Vagina (tissue), 2 donors: ENCODE measurements at places on chromosomes 12 and 14.

DNA sequence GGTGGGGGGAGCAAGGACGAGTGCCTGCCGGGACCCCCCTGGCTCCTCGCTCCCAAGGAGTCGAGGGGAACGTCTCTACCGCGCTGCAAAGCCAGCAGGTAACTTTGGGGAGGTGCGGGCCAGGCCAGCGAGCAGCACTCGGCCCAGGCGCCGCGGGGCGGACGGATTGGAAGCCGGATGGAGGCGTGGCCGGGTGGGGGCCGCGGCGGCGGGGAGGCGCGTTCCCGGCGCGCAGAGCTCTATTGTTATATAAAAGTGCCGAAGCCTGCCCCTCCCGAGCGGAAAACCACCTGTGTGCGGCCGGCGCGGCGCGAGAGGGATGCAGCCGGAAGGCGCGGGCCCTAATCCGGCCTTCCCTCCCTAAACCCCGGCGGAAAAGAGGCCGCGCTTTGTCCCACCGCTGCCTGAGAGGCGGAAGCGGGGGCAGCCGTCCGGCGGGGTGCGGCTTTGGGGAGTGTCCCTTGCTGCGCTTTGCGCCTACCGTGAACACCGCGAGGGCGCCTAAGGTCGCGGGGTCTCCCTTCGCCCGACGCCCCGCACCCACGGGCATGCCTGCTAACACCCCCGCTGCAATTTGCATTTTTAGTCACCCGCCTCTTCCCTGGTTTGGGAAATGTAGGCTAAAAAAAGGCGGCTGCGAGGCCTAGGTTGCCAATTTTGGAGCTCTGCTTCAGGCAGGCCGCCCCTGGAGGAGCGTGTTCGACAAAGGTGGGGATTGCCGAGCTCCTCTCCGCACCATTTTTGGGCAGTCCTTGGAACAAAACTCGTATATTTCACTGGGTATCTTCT, 1.7 kb upstream of the DUSP6 start:
- DNase-seq: no peak

DNA sequence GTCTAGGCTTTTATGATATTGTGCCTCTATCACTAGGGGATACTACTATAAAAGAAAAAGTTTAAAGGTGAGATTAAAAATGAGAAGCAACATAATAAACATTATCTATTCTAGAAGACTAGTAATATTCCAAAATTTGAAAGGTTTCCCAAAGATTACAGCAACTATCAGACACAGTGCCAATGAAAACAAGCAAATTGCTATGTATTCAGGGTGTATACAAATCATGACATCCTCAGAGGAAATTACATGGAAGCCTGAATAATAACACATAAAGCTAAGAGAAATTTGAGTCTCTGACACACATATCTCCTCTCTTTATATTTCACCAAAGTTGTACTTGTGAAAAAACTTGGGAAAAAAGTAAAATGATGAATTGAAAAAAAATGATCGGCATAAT, 327.0 kb downstream of the SEC23A start:
- DNase-seq: no peak

GRCh38 chr14:50964683-50965390, 20.6 kb upstream of the PYGL start:
- no peak for DNase-seq

DNA sequence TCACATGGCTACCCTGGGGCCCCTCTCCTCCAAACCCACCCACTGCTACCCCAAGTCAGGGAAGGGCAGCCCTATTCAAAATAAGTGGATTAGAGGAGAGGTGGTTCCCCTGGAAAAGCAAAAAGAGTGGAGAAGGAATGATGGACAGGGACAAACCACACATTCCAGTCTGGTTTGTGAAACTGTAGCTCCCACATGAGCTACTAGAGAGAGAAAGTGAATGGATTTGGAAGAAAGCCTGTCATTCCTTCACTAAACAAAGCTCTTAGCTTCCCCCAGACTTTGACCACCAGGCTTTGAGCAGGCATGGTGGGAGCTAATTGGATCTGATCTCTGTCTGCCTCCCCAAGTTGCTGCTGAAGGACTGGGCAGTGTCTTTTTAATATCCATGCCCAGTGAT, 28.0 kb downstream of the CCDC63 start:
- DNase-seq: no peak

DNA sequence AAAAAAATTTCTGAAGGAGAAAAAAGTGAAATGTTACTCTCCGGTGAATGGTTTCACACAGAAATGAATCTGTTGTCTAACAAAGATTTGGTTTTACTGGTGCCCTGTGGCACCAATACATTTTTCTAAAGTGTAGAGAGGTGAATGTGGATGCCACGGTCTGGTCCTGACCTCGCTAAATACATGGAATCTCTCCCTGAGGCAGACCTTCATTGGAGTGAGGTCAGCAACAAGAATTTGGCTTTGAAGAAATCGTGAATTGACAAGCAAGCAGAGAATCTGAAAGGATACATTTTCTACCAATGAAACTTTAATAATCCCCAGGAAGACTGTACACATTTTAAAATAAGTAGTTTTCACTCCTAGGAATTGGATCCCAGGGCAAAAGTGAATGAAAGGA, 81.2 kb upstream of the OTOGL start:
- no peak for DNase-seq

DNA sequence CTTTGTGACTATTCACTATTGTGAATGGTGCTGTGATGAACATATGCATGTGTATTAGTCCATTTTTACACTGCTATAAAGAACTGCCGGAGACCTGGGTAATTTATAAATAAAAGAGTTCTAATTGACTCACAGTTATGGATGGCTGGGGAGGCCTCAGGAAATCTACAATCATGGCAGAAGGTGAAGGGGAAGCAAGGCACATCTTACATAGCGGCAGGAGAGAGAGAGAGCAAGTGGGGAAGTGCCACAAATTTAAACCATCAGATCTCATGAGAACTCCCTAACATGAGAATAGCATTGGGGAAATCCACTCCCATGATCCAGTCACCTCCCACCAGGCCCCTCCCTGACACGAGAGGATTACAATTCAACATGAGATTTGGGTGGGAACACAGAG, 90.8 kb downstream of the ATP23 start:
- no peak for DNase-seq

DNA sequence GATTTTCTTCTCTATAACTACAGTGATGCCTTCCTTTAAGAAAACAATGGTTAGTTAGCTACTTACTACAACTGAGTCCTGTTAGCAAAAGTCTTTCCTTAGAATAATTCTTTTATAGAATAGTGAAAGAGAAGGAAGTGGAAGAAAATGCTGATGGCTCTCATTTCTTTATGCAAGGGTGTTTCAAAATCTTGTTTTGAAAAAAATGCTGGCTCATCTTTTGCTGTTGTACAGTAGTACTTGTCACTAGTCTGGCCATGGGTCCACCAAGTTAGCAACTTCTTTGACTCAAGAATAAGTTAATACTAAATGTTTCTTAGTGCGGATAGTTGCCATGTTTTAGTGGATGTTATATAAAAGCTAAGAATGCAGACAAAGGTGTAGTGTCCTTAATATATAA, 225.4 kb downstream of the PTPRO start:
- no peak for DNase-seq

GRCh38 chr12:109756457-109756856, 42.8 kb downstream of the FAM222A start:
- no peak for DNase-seq

DNA sequence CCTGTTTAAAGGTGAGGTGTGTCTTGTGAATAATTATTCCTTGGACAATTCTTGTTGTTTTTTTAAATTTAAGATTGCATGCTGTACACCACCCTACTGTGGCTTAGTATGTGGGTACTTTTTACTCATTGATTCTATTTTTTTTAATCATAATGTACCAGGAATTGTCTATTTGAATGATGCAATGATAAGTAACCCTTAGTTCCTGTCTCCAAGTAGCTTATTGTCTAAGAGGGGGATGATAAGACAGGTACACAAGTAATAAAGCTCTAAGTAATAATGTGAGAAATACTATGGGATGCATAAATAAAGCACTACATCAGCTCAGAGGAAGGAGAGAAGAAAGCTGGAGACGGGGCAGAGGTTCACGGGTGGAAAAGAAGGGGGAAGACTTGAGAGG, 90.9 kb downstream of the MYRFL start:
- DNase-seq: no peak

DNA sequence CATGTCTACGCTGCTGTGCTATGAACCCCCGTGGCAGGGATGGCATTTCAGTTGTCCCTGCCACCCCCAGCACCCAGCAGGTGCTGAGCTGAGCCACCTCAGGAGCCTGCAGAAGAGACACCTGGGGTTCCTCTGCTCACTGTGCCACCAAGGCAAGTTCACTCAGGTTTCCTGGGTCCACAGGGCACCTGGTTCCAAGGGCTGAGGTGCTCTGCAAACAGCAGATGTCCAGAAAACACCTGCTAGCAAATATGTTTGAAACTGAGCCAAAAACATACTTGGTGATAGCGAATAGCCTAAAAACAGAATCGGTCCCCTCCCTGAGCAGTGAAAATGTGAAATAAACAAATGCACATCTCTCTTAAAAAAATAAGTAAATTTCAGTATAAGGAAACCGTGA, 35.6 kb upstream of the GPR68 start:
- DNase-seq: no peak

GRCh38 chr12:117282490-117282889, 78.9 kb downstream of the NOS1 start:
- DNase-seq: no peak

GRCh38 chr14:104895786-104896661, 28.7 kb upstream of the PLD4 start:
- DNase-seq: no peak

DNA sequence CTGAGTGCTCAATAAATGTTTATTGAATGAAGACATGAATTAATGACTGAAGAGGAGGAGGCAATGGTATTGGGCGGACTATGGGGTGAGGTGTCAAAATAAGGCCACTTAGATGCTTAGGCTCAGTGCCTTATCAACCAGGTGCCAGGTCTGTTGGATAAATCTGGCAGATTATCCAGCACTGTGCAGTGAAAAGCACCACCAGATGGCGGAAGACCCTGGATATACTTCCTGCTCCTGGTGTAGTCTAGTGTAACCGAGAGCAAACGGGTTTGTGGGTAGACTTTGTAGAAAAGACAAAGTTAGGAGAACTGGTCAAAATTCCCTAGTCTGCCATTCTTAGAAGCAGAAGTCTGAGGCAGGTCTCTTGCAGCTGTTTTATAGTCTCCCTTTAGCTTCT, 306.3 kb downstream of the ATP23 start:
- DNase-seq: no peak

DNA sequence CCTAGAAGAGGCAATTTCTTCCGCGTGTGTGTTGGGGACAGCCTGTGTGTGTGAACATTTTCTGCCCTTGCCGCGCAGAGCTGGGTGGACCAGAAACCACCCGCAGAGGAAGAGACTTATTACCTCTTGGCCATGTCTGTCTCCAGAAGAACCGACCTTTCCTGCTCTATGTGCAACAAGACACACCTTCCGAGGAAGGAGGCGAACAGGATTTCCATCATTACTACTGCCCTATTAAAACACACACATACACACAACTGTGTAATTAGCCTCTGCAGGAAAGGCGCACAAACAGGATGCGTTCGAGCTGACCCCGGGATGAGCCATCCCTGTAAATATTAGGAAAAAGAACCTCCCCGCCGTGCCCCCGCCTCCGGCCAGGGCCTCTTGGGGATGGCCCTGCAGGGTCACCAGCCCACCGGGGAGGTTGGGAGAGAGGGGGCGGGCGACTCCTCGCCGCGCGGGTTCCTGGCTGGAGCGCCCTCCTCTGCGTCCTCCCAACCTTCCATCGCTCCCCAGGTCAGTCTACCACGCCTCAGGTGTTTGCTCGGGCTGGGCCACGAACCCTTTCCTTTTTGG, 484 bp upstream of the PRKCH start:
- no peak for DNase-seq

GRCh38 chr14:92496191-92496857, 17.3 kb upstream of the RIN3 start:
- no peak for DNase-seq

DNA sequence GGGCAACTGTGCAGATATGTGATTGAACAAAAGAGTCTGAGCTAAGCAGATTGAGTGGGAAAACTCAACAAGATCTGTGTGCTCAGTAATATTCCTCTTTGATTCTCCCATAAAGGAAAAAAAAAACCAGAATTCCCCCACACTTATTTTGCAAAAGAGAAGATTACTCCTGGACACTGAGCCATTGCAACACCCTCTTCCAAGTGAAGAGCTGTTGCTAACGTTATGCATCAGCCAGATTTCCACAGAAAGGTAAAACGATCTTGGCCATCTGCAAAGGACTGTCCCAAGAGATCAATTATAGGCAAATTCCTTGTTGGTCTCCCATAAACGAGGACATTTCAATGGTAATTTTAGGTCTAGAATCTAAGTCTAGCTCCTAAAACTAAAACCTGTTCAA, 587.7 kb downstream of the C12orf50 start:
- DNase-seq: no peak

- DNase-seq: peak; percentile 88
Observed at GRCh38 chr14:58199726-58200479, at the start of gene ACTR10. ACTR10 (plus strand) TSS chr14:58200149; CDS start chr14:58200218, 69 bp downstream.

GRCh38 chr14:102917056-102917385, 5.4 kb upstream of the AMN start:
- no peak for DNase-seq

DNA sequence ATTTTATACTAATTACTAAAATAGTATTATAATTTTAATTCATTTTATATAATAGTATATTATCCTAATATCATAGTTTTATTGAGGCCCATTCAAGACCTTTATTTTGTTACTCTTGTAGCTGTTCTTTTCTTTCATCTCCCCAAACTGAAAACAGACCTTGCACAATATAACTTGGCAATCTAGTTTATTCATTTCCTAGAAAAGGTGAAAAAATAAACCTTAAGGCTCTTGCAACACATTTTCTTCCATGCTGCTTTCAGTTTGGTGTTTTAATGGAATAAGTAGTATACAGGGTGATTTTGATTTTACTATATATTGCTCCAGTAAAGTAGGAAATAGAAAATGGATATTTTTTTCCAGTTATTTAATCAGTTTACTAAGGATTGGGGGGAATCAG, 174.0 kb downstream of the SLC2A13 start:
- DNase-seq: no peak

GRCh38 chr14:53963320-53964227, 6.9 kb upstream of the BMP4 start:
- no peak for DNase-seq

- DNase-seq: no peak
Observed at GRCh38 chr12:66648033-66648735, 30.7 kb downstream of the GRIP1 start.

DNA sequence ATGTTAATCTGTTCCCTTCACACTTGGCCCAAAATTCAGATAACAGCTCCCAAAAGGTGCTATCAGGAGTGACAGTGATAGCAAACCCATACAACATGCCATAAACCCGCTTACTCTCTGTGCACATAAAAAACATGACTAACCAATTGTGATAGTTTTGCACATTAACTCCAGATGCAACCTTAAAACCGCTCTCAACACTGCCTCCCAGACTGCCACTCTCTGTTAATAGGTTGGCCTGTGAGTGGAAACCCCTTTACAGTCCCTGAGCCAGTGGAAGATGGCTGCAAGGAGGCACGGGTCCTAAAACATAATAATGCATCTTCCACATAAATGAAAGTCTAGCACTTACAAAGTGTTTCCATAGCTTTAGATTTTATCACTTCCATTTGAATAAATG, 12.0 kb upstream of the TMTC1 start:
- DNase-seq: no peak

GRCh38 chr14:32571995-32572866, 243.1 kb downstream of the AKAP6 start:
- DNase-seq: no peak
